ENCODE measurements at places on chromosomes 6 and 20.

DNA sequence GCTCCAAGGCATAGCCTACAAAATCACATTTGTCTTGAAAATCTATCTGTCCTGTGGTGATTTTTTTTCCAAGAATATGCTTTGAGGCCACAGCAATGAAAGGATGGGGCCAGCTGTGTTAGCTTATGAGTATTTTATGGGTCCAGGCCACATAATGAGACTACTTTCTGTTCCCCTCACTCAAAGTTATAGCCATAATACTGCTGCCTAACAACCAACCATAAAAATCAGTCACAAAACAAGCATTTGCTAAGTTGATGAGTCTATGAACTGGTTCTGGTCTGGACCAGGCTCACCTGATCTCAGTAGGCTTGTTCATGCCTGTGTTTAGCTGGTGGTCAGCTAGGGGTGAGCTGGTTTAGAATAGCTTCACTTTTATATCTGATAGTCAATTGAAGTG, 192.5 kb upstream of the PLCB4 start:
- DNase-seq = no peak

DNA sequence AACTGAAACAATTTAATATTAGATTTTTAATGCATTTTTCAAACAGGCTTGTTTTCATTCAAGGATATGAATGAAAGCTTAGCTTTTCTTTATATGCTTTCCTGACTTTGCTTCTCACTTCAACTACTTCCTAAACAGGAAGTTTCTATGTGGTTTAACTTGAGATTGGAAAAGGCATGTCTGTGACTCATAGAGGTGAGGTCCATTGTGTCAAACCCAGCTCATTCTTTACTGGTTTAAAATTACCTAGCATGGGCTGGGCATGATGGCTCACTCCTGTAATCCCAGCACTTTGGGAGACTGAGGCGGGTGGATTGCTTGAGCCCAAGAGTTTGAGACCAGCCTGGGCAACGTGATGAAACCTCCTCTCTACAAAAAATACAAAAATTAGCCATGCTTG, 34.4 kb downstream of the EFHC1 start:
- no peak for DNase-seq

DNA sequence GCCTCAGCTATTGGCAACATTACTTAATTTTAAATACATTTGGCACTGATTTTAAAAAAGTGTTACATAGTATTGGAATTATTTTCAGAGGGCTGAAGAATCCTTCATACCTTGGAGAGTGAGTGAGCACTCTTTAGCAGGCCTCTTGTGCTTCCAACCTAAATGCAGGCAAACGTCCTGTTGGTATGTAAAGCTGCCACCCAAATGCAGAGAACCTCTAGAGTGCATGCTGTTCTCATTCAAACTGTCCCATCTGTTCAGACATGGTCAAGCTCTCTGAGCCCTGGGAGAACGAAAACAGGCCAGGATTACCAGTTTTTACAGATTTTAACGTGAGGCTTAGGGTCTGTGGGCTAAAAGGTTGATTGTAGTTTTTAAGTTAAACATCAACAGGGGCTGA, 378.0 kb upstream of the FLRT3 start:
- no peak for DNase-seq

- no peak for DNase-seq
Observed at GRCh38 chr6:152232501-152233151, 404.5 kb downstream of the SYNE1 start.

GRCh38 chr20:33400812-33401183, 521 bp downstream of the CDK5RAP1 start:
- DNase-seq = no peak

GRCh38 chr6:68967549-68968300, 332.6 kb downstream of the ADGRB3 start:
- peak; percentile 23 for DNase-seq

DNA sequence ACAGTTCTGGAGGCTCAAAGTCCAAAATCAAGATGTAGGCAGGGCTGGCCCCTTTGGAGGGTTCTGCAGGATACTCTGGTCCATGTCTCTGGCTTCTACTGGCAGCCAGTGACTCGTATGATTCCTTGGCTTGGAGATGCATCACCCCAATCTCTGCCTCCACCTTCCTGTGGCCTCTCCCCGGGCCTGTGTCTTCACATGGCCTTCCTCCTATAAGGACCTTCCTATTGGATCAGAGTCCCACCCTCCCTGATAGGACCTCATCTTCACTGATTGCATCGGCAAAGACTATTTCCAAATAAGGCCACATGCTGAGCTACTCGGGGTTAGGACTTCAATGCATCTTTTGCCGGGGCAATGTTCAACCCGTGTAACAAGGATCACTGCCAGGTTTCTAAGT, 509.0 kb downstream of the CD83 start:
- DNase-seq = no peak

DNA sequence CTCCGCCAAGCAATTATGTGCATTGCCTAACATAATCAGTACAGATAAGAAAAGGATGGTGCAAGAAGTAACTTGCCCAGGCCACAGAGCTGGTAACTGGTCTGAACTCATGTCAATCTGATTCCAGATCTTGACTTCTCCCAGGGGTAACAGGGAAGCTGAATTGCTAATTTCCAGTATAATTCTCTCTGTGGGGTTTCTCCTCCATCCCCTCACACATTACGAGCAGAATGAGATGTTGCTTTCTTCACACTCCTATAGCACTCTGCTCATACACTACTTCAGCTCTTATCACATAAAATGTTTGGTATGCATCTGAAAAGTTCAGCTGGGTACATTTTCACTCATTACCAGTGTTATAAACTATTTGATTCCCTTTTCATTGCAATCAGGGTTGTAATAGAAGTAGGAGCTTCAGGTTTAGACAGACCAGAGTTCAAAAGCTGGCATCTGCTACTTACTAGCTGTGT, 24.0 kb upstream of the LRRC1 start:
- DNase-seq = no peak

GRCh38 chr6:3355358-3356055, 96.8 kb downstream of the PSMG4 start:
- DNase-seq = peak; percentile 92

- no peak for DNase-seq
Observed at GRCh38 chr20:4830259-4830658, 108.5 kb downstream of the PRND start.

DNA sequence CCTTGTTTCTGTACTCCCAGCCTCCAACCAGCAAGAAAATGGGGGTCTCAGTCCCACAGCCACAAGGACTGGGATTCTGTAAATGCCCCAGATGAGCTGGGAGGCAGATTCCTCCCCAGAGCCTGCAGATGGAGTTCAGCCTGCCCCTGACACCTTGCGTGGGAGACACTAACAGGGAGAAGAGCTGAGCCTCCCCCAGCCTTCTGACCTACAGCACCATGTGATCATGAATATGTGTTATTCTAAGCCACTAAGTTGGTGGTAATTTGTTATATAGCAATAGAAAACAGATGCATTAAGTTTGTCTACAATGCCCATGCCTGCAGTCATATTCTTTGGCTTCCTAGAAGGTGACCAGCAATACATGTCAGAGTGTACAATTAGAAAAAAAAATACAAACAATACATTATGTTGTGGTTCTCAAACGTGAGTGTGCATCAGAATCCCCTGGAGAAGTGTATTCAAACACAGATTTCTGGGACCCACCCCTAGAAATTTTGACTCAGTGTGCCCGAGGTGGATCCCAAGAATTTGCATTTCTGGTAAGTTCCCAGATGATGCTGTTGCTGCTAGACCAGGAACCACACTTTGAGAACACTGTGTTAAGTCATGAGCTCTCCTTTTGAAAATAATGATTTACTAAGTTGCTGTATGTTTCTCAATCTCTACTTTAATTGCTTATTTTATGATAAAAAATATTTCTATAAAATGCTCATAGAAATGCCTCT, 39.9 kb downstream of the SLC22A3 start:
- DNase-seq = no peak

GRCh38 chr6:89281779-89282246, 33.3 kb downstream of the GABRR2 start:
- peak; percentile 10 for DNase-seq

- no peak for DNase-seq
Observed at GRCh38 chr6:134170844-134171243, 118.4 kb upstream of the SLC2A12 start.

DNA sequence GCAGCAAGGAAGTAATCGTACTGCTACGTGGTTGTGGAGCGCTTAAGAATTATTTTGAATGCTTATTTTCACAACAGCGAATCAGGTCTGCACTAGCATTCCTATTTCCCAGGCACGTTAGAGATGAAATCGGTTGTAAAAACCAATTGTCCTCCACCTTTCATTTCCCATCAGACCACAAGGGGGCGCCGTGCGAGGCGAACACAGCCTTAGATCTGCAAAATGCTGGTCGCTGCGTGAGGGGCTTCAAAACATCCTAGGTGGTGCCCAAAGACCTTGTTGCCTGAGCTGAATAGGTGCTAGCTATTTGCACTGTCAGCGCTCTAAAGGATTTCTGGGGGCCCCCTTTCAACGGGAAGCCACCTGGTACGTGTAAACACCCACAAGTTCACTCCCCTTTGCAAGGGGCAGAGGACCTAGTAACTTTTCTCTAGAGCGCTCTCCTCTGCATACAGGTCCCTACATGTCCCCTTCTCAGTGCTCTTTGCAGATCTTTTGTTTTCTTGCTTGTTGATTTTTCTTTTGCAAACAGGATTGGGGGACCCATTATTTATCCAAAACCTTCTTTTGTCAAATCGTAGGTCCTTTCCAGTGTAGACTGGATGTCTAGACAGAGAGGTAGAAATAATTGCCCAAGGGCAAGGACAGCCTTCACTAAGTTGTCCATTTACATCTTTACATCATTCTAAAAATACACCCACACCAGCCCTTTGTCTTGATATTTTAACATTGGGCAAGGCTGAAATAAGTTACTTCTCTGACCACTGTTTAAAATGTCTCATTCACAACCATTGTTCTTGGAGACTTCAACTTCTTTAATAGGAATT, 59.8 kb downstream of the NEDD9 start:
- DNase-seq = peak; percentile 34

- no peak for DNase-seq
Observed at GRCh38 chr6:49462599-49462926, 490 bp downstream of the MMUT start.

DNA sequence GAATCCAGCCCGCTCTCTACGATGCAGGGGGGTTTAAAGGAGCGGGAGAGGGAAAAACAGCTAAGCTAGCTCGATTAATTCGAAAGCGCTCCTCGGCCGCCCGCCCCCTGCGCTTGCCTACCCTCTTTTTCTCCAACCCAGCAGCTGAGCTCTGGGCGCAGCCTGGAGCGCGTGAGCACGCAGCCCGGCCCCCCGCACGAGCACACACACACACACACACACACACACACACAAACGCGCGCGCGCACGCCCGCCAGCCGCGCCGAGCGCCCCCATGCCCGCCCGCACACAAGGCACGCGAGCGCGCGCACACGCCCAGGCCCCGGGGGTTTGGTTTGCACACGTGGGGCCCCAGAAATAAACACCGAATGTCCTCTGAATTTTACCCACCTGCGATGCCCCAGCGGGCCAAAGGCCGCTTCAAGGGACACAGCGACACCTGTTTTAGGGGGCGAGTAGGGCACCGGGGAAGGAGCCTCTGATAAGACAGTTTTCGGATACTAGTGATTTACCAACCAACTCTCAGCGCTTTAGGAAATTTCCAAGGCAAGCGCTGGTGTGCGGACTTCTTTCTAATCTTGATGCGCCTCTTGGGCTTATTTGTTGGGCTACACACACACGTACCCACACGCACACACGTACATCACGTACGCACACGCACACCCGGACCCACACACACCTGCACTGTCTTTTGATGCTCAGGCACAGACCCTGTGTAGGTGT, 802 bp upstream of the NRN1 start:
- no peak for DNase-seq

- DNase-seq = no peak
Observed at GRCh38 chr6:142155895-142156757, 9.1 kb downstream of the VTA1 start.

DNA sequence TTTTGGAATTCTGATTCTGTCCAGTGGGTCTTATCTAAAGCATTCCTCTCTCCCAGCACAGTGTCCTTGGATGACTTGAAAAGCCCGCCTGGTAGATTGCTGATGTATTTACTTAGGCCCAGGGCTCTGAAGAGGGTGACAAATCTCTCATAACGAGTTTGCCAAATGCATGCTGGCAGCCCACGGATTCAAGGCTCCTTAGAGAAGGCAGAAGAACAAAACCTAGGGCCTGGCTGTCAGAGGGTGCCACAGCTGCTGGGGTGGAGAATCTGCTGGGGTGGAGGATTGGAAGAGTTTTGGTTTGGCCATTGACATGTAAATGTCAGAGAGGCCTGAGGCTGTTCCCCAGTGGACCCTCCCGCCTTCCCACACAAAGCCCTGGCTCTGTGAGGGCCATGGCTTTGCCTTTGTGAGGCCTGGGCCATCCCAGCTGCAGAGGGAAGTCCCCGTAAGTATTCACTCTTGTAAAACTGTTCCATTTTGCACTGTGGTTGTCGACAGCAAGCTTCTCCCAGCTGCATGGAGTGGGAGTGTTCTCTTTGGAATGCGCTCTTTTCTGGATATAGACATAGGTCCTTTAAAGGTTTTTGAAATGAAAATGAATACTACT, 50.3 kb downstream of the ANKRD6 start:
- no peak for DNase-seq

GRCh38 chr6:158361961-158362669, 49.9 kb downstream of the TULP4 start:
- no peak for DNase-seq

GRCh38 chr6:166031275-166031674, 136.4 kb downstream of the TBXT start:
- DNase-seq = no peak

DNA sequence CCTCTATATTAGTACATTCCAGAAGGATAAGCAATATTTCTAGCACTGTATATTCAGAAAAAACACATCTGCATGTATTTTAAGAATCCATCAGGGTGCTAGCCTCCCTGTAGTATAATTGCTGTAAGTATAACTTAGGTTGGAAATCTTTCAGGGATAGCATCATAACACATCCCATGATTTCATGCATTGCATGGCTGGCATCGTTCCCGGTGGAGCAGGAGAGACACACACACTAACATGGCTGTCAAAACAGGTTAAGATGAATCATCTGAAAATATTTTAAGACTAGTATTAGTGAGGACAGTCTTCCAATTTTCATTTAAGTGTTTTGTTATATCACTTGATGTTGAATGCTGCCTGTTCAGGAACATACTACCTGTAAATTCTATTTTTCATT, 32.1 kb upstream of the CENPW start:
- no peak for DNase-seq
